ENCODE measurements at places on chromosomes 12 and 14.

- no peak for DNase-seq
Observed at GRCh38 chr14:55689981-55690871, 110.2 kb downstream of the KTN1 start.

GRCh38 chr14:94728950-94729349 lies 41.0 kb downstream of the GSC start:
- DNase-seq = no peak

- DNase-seq = peak; percentile 17
Observed at GRCh38 chr12:2834581-2835491, at the start of gene NRIP2. Gene NRIP2 (minus strand): TSS chr12:2835035. CDS start chr12:2834983, 52 bp downstream.

GRCh38 chr12:27331291-27331926 lies 1.2 kb upstream of the BMAL2 start:
- DNase-seq = no peak

DNA sequence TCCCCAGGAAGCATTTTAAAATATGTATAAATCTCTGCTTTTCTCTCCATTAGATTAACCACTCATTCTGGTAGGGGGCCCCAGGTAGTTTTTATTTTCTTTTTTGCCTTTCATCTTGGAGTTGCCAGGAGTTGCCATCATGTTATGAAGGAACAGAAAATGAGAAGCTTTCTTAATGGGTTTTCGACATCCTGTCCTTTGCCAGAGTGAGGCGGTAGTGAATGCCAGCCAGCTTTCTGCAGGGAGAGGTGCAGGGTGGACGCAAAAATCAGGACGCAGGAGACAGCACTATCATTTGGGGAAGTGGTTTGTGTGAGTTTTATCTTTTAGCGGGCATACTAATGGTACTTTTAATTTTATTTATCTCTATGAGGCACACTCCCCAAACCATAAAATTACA lies 1.7 kb downstream of the RASSF8 start:
- DNase-seq = no peak

- DNase-seq = no peak
Observed at GRCh38 chr12:79933532-79934264, 1.2 kb downstream of the PPP1R12A start.

DNA sequence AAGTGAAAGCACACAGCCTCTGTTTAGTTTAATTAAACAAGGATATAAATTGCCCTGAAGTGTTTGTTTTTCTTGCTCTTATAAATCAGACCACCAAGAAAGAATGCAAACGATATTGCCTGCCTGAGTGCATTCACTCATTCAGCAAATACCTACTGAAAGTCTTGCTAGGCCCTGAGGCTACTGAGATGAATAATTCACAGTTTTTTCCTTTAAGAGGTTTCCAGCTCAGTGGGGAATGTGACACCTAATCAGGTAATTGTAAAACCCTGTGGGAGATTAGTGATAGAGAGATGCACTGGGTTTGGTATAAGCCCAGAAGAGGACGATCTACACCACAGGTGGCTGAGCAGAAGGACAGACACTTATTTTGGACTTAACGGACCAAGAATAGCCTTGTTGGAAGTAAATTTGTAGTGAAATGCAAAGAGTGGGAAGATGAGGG lies 151.4 kb downstream of the SLC35F4 start:
- no peak for DNase-seq

DNA sequence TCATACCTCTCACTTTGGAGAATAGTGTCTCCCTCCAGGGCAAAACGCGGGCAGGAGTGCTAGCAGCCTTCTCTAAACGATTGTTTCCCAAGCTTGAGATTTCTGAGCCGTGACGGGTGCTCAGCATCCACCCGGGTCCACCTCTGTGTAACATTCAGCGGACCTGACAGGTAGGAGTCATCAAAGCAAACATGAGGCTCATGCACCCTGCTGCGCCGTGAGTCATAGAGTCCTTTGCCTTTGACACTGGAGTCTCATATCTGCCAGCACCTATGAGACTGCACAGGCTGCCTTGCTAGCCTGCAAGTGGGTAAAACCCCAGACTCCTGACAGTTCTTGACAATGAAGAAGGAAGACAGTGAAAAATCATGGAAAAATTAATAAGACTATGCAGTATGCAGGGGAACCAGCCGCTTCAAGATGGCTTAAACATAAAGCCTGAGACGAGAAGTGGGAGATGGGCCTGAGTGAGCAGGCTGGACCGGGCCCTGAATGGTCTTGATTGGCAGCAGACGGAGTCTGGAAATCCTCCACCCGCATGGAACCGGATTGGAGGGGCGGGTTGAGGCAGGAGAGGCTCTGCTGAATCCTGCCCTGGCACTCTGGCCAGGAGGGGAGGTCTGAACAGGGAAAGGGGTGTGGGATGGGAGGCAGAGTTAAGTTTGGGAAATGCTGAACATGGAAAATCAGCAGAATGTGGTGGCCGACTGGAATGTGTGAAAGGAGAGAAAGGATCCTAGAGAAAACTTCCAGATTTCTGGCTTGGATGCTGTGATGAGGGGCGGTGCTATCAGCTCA lies 54.2 kb downstream of the LGMN start:
- no peak for DNase-seq

- no peak for DNase-seq
Observed at GRCh38 chr12:110874351-110874750, 27.6 kb downstream of the CCDC63 start.

GRCh38 chr12:52494518-52494917 lies 1.5 kb upstream of the KRT6A start:
- no peak for DNase-seq

DNA sequence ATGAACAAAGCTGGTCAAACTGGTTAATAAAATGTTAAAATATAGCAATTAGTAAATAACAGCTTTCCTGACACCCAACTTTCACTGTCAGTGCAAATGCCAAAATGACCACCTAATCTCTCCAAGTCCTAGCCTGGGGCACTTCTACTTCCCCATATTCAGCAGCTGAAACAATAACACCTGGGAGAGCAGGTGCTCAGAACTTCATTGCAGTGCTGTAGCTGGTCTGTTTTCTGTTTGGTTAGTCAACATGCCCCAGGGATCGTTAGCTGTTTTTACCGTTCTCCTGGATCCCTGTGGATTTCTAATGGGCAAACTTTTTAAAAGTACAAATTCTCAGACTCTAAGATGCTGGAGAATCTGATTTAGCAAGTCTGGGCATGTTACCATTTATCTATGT lies 759.7 kb downstream of the GALC start:
- no peak for DNase-seq

DNA sequence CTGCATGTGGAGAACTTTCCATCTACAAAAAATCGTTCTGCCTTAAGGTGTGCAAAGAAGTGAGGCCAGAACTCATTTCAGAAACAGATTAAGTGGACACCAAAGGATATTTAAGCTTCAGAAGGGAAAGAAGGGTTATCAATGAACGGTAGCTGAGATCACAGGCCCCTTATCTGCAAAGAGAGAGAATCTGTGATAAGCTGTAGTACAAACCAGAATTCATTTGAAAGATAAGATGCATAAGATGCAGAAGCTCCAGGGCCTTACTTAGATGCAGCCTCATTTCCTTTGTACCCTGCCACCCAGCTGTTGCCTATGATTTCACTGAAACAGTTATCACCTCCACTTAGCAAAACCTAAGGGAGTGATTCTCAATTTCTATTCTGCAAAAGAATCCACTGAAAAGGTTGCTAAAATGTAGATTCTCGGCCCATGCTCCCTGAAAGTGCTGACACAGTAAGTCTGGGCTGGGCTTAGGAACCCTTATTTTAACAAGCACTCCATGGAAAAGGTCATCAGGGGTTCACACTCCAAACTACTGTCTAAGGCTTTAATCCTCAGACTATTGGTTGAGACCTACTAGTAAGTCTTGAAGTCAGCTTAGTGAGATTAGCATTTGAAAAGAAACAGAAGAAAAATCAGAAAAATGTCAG lies 64.8 kb downstream of the HELB start:
- DNase-seq = no peak

- DNase-seq = no peak
Observed at GRCh38 chr14:71918955-71919354, 13.3 kb upstream of the RGS6 start.

DNA sequence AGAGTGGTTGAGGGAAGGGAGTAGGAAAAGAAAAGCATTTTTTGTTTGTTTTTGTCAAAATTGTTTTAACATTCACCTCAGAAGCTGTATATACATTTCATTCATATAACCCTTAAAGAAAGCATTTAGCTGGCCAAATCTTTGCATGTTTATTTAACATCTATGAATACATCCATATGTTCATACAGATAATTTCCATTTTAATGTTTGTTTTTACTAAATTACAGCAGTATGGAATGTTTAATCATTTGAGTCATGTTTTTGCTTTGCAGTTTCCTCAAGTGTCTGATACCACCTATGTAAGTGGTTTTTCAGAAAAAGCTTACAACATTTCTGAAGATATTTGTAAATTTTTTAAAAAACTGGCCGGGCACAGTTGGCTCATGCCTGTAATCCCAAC lies 84.3 kb upstream of the ATF1 start:
- no peak for DNase-seq

DNA sequence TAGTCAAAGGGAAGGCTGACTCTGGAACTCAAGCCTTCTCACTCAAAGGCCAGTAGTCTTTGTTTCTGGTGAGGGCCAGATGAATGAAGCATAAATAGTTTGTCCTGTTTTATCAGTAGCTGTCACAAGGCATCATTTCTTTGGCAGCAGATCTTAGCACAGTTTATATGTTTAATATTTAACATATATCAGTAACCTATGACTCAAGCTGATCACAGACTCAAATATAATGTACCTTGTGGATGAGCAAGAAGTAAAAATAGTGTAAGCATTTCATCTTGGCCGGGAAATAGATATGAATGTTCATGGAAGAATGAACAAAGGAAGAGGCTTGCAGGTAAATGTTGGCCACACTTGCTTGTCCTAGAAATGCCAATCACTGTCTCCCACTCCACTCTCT lies 158.3 kb upstream of the BMP4 start:
- no peak for DNase-seq

- no peak for DNase-seq
Observed at GRCh38 chr12:47222520-47223030, 142.8 kb upstream of the AMIGO2 start.

- DNase-seq = no peak
Observed at GRCh38 chr14:77988970-77989369, 181.2 kb upstream of the NRXN3 start.

GRCh38 chr14:73491256-73492042 lies 716 bp downstream of the RIOX1 start:
- no peak for DNase-seq

DNA sequence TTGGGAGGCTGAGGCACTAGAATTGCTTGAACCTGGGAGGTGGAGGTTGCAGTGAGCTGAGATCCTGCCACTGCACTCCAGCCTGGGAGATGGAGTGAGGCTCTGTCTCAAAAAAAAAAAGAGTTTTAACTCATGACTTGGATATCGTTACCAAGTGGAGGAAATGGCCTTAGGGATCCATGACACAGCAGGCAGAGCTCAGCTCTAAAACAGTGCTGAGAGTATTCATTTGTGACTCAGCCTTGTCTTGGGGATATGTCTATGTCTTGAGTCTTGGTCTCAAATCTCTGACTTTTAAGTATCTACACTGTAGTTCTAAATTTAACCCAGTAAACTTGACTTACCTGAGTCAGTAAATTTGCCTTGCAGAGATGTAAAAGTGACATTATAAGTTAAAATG lies 8.8 kb upstream of the PEX5 start:
- DNase-seq = no peak

DNA sequence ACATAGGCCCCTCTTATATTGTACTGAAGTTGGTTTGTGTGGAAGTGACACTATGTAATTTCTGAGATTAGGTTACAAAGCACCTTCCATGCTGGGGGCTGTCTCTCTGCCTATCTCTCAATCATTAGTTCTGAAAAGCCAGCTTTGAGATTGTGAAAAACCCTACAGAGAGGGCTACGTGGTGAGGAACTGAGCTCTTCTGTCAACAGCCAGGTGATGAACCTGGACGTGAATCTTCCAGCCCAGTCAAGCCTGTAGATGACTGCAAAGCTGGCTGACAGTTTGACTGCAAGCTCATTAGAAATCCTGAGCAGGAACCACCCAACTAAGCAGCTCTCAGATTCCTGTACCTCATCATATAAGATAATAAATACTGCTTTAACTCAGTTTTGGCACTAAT lies 36.3 kb upstream of the BBS10 start:
- no peak for DNase-seq

DNA sequence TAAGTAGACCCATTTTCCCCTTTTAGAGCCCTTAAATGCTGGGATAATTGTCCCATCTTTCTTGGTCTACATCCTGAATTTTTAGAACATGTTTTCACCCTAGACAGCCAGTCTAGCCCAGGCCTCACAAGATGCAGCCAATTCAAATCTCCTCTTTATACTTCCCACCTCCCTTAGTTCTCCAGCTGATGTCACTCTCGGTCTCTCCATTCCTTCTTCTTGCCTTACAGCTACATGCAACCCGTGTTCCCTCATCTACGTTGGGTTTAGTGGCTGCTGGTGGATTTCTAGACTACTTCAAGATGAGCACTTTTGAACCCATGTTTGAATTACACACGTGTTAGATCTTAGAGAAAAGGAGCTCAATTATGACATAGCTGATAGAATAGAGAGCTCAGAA lies 132.0 kb downstream of the PPM1H start:
- DNase-seq = no peak

- DNase-seq = no peak
Observed at GRCh38 chr14:75854111-75854799, 127.5 kb downstream of the TGFB3 start.

DNA sequence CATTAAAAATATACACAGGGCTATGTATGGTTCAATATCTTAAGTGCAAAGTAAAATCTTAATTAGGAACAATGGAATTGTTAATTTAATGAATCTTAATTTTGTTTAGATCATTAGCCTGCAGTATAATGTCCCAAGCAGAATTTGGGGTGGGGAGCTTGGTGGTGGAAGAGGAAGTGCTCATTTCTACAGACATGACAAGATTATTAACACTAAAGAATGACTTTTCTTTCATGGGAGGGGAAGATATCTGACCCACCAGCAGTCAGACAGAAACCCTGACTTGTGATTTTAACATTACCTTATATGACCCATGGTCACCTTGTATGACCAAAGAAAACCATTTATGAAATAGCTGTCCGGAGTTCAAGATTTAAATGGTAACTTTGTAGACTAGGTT lies 41.3 kb upstream of the HIF1A start:
- no peak for DNase-seq

DNA sequence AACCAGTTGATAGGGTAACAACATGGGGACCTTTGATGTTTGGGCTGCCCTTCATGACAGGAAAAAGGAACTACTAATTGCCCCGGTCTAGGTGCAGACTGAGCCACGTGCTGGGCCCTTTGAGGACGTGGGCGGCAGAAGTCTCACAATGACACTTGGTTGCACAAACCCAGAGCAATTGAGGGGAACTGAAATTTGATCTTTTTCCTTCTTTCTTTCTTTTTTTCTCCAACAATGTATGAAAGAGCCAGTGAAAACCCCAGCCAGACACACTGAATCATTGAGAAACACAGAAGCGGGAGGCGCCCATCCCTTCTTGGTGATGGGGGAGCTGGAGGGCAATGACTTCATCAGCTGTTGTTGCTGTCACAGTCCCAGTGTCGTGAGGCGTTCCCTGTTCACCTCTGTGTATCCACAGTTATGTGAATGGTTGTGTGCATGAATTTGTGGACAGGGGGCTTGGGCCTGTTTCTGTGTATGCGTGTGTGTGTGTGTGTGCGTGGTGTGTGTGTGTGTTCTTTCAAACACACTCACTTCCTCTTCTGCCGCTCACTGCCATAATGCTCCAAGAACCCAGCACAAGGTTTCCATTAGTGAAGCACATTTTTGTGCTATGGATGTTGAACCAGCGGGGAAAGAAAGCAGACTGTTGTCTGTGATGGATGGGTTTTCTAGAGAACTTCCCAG lies 137.5 kb upstream of the CCND2 start:
- no peak for DNase-seq

GRCh38 chr14:49634547-49635334 lies at the start of gene DNAAF2:
Gene DNAAF2 (minus strand): TSS chr14:49635244. CDS start chr14:49635149, 95 bp downstream.
- DNase-seq = peak; percentile 62

All from NCI-H2029 treated with DMSO at 0.1 percent for 48 hours (cell line).